ENCODE measurements at places on chromosomes 13 and 19. TPM values are rescaled to one million over a fixed set of nuclear protein-coding genes. Genes with fewer than 3 reads are reported as not detected.

Gene CBLC
- 68.8 TPM for total RNA-seq

Gene LGALS13
- total RNA-seq: not detected

Gene SDHAF1
- 22.4 TPM for total RNA-seq

Gene IGFLR1
- 9.7 TPM for total RNA-seq

- no peak overlapping the region for H3K27ac ChIP-seq
- H3K36me3 ChIP-seq: no peaks in the 10 kb centered on the region
- H3K4me3 ChIP-seq: no peak overlapping the region
- no peaks in the 10 kb centered on the region for H3K4me1 ChIP-seq
- DNase-seq: no peak
Observed at GRCh38 chr19:20359933-20360720, 193.1 kb downstream of the ZNF486 start.

DNA sequence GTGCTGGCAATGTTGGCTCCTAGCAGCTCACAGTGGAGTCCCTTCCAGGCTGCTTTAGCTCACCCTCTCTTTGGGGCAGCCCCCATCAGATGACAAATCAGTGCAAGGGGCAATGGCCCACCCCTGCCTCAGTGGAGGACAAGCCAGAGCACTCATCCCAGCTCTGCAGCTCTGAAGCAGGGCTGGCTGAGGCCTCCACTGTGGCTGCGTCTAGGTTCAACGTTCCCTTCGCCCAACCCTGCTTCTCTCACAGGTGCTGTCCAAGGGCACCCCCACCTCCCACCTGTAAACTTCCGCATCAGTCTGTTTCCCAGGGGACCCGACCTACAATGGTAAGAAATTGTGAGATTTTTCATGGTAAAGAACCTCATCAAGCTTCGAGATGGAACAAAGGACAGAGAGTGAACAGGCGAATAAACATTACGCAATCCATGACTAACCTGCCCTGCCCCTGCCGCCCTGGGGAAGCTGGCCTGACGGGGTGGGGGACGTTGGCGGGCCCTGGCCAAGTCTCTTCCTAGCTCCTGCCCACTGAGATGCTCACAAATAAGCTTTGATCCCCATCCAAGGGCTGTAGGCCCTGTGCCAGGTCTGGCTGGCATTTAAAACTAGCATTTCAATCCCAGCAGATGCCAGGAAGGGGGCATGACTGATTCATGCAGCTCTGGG, 40.5 kb downstream of the DZIP1 start:
- no peak overlapping the region for H3K4me3 ChIP-seq
- H3K4me1 ChIP-seq: peaks cover 42% of the 10 kb centered on the region
- peak overlapping the region; percentile 51 for H3K27ac ChIP-seq
- peak; percentile 63 for DNase-seq

DNA sequence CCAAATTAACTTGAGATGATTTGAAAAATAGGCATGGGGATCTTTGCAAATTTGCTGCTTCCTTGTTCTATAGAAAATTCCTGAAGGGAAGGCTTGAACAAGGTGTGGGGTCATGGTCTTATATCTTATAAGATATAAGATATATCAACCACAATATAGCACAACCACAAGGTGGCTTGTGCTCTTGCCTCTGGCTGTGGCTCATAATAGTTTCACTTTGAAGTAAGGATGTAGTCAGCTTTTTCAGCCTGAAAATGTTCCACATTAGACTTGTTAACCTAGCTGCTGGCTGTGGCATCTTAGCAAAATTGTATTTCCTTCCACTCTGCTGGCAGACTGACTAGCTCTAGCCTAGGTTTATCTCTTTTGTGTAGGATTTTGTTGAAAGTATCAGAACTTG, 169.7 kb downstream of the KLF5 start:
- no peaks in the 10 kb centered on the region for H3K27me3 ChIP-seq
- DNase-seq: no peak
- H3K4me1 ChIP-seq: peaks cover 12% of the 10 kb centered on the region
- H3K4me3 ChIP-seq: no peak overlapping the region
- H3K27ac ChIP-seq: no peak overlapping the region

DNA sequence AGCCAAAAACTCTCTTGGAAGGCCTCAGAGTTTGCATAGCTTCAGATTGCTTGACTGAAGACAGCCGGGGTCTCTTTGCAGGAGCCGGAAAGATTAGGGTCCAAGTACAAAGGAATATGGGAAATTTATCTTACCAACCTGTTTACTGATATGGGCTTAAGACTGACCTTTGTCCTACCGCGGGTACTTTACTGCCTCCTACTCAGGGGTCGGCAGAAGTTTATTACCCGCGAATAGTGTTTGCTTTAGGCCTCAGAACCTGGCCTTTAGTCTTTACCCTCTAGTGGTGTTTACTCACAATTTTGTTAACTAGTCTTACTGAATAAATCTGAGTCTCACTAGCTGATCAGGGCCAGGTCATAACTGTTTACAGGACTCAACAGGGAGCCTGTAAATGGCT, 765.4 kb upstream of the SPRY2 start:
- H3K36me3 ChIP-seq: no peaks in the 10 kb centered on the region
- H3K4me1 ChIP-seq: no peaks in the 10 kb centered on the region
- DNase-seq: no peak
- H3K27me3 ChIP-seq: no peaks in the 10 kb centered on the region
- no peak overlapping the region for H3K4me3 ChIP-seq

GRCh38 chr13:110771194-110771593, 57.7 kb downstream of the ING1 start:
- no peak overlapping the region for H3K4me3 ChIP-seq
- H3K27me3 ChIP-seq: peaks cover 29% of the 10 kb centered on the region
- H3K36me3 ChIP-seq: no peaks in the 10 kb centered on the region

DNA sequence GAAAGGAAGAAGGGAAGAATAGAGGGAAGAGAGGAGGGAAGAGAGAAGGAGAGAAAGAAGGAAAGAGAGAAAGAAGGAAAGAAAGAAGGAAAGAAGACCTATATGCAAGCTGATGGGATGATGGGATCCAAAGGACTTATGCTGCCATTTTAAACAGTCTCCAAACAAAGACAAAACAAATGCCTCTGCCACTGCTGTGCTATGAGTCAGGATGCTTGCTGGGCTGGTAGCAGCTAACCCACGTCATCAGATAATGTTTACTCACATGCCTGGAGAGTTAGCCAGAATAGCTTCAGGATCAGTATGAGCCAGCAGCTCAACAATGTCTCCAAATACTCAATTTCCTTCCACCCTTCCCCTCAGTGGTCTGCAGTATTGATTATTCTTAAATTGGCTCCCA, 12.0 kb upstream of the ZNF274 start:
- H3K4me1 ChIP-seq: no peaks in the 10 kb centered on the region
- no peak overlapping the region for H3K4me3 ChIP-seq
- DNase-seq: peak; percentile 60
- no peak overlapping the region for H3K27ac ChIP-seq
- no peaks in the 10 kb centered on the region for H3K27me3 ChIP-seq

DNA sequence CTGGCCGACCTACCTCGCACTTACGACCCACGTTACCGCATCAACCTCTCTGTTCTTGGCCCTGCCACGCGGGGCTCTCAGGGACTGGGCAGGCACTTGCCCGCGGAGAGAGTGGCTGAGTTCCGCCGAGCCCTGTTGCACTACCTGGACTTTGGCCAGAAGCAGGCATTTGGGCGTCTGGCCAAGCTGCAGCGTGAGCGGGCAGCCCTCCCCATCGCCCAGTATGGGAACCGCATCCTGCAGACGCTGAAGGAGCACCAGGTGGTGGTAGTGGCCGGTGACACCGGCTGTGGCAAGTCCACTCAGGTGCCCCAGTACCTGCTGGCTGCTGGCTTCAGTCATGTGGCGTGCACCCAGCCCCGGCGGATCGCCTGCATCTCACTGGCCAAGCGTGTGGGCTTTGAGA, 4.2 kb downstream of the DHX34 start:
- no peak overlapping the region for H3K27ac ChIP-seq
- H3K4me1 ChIP-seq: peaks cover 14% of the 10 kb centered on the region
- DNase-seq: no peak
- peaks cover 55% of the 10 kb centered on the region for H3K36me3 ChIP-seq
- H3K4me3 ChIP-seq: no peak overlapping the region
- H3K27me3 ChIP-seq: no peaks in the 10 kb centered on the region

- no peaks in the 10 kb centered on the region for H3K36me3 ChIP-seq
- H3K27me3 ChIP-seq: peaks cover 88% of the 10 kb centered on the region
- H3K27ac ChIP-seq: no peak overlapping the region
- no peak for DNase-seq
- H3K4me3 ChIP-seq: no peak overlapping the region
Observed at GRCh38 chr13:45627656-45628055, 12.1 kb upstream of the ERICH6B start.

DNA sequence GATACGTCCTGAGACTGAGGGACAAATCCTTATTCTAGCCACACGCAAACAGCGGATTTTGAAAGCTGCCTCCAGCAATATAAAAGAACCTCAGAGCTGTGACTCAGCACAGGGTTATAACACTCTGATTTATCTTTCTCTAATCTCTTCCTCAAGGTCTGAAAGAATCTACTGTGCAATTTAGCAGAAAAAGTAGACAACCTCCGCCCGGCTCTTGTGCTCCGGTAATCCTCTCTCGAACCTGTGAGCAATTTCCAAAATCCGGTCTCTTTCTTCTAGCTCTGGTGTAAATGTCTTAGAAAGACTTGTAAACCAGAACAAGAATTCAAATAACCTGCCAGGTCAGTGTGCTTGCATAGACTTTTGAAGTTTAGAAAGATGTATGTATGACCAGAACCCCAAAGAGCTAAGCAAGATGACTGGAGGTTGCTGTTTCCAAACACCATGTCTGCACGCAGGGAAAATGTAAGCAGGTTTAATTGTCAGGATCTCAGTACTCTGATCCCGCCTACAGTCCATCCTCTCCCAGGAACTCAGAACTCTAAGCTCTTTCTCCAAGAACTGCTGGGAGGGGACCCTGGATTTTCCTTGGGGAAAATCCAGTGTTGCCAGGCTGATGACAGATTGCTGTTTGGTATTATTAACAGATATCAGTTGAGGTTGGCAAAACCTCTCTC, 338.1 kb downstream of the RFC3 start:
- peak overlapping the region; percentile 47 for H3K4me3 ChIP-seq
- H3K4me1 ChIP-seq: peaks cover 48% of the 10 kb centered on the region
- DNase-seq: peak; percentile 93
- no peaks in the 10 kb centered on the region for H3K36me3 ChIP-seq

DNA sequence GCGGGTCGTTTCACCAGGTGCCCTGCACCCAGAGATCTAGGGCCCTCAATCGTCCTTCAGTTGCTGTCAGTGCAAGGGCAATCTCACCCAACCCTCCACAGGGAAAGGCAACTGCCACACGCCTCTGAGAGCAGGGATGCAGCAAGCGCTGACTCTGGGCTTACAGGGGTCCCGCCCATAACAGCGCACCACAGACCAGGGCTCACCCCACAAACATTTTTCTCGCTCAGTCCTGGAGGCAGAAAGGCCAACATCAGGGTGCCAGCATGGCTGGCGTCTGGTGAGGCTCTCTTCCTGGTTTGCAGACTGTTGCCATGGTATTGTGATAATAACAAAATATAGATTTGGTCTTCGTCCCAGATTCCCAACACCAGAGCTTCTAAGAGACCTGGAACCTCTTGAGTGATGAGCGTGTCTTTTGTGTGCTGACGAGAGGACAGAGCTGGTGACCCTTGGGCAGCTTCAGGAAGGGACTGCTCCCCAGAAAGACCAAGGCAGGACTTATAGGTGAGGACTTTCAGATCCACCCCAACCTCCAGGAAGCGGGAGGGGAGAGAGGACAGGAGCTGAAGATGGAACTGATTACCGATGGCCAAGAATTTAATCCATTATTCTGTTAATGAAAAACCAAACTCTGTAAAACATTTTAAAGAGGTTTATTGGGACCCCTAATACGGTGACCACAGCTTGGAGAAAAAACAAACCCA, 51.3 kb downstream of the C13orf46 start:
- DNase-seq: no peak
- no peak overlapping the region for H3K4me3 ChIP-seq
- no peaks in the 10 kb centered on the region for H3K36me3 ChIP-seq
- H3K4me1 ChIP-seq: peaks cover 2% of the 10 kb centered on the region

DNA sequence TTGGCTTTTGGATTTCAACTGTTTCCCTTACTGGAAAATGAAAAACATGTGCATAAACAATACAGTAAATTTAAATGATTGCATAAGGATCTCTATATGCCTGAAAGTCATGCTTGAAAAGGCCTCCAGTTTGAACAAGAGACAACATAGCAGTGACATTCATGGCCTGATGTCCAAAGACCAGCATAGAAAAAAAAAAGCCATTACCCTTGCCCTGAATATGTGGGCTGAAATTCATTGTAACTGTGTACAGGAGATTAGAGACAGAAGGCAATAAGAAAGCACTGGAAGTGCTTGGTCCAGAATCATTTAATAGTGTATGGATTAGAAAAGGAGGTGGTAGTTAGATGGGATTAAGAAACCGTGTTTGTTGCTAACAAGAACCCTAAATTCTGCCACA, 15.4 kb downstream of the MIR17HG start:
- no peaks in the 10 kb centered on the region for H3K36me3 ChIP-seq
- no peak overlapping the region for H3K4me3 ChIP-seq
- H3K27me3 ChIP-seq: no peaks in the 10 kb centered on the region
- no peak for DNase-seq

DNA sequence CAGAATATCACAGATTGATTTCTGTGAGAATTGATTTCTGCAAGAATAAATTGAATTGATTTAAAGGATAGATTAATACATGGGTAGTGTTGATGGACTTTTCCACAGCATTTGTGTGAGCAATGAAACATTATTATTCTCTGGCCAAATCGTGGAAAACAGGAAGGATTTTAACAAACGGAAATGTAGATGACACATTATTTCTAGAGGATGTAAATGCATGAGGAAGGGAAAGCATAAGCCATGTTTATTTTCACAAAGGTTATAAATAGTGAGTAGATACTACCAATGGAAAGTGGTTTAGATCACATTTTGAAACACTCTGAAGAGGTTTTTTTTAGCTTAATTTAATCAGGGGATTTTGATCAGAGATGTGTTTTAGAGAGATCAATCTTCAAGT, 1534.6 kb upstream of the MIR17HG start:
- no peak for DNase-seq
- H3K27ac ChIP-seq: no peak overlapping the region
- H3K27me3 ChIP-seq: no peaks in the 10 kb centered on the region
- H3K4me3 ChIP-seq: no peak overlapping the region
- H3K4me1 ChIP-seq: no peaks in the 10 kb centered on the region
- no peaks in the 10 kb centered on the region for H3K36me3 ChIP-seq

GRCh38 chr19:30968210-30968609, 381.0 kb downstream of the TSHZ3 start:
- H3K27ac ChIP-seq: no peak overlapping the region
- no peak for DNase-seq
- H3K36me3 ChIP-seq: no peaks in the 10 kb centered on the region
- H3K4me3 ChIP-seq: no peak overlapping the region
- peaks cover 14% of the 10 kb centered on the region for H3K27me3 ChIP-seq
- no peaks in the 10 kb centered on the region for H3K4me1 ChIP-seq

DNA sequence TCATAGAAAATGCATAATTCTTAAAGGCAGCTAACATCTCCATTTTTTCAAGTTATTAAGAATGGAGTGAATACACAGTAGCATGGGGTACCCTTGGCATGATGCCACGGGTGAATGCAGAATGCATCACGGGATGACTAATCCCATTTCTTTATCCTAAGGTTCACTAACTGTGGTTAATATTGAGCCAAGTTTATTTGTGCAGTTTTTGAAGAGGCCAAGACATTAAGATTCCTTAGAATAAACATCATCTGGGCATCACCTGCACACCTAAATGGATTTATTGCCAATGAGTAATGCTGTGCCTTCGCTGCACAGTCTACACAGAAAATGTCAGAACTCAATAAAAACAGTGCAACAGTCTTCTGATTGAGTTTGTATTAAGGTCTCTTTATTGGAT, 333.1 kb downstream of the GPC6 start:
- no peaks in the 10 kb centered on the region for H3K4me1 ChIP-seq
- H3K27ac ChIP-seq: no peak overlapping the region
- H3K36me3 ChIP-seq: no peaks in the 10 kb centered on the region
- H3K4me3 ChIP-seq: no peak overlapping the region

GRCh38 chr13:33806470-33807248, 11.3 kb upstream of the RFC3 start:
- H3K27ac ChIP-seq: no peak overlapping the region
- no peaks in the 10 kb centered on the region for H3K4me1 ChIP-seq
- no peaks in the 10 kb centered on the region for H3K36me3 ChIP-seq
- DNase-seq: no peak
- no peaks in the 10 kb centered on the region for H3K27me3 ChIP-seq
- no peak overlapping the region for H3K4me3 ChIP-seq

All from PC-9 (cell line).